ENCODE measurements at places on chromosomes 6 and 20.

- no peak for DNase-seq
Measured at GRCh38 chr20:8246716-8247115, 114.7 kb downstream of the PLCB1 start.

- DNase-seq, result no peak
Measured at GRCh38 chr6:90780141-90780540, 193.3 kb upstream of the MAP3K7 start.

DNA sequence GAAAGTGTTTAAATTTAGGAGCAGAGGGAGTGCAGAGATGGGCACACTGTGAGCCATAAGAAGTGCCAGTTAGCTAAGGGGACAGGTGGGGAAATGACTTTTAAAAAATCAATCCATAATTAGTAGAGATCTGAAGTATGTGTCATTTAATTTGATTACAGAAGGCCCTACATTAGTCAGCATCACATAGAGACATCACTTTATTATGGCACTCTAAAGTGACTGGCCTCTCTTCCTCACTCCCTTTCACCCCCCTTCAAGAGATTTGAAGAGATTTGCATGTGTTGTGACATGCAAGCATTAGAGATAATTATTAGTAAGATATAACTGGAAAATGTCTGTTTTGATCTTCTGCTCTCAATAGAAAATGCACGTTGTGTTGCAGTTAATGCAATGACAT is 86.7 kb downstream of the SLX4IP start:
- no peak for DNase-seq

- DNase-seq, result no peak
Measured at GRCh38 chr6:45966340-45966739, 49.3 kb downstream of the CLIC5 start.
